Stimulated activated CD4-positive, alpha-beta T cell treated with anti-CD3 and anti-CD28 coated beads, Interleukin-15, amount 100 ng/mL, for 24 hours (primary cell): ENCODE measurements at places on chromosomes 5 and 9.

DNA sequence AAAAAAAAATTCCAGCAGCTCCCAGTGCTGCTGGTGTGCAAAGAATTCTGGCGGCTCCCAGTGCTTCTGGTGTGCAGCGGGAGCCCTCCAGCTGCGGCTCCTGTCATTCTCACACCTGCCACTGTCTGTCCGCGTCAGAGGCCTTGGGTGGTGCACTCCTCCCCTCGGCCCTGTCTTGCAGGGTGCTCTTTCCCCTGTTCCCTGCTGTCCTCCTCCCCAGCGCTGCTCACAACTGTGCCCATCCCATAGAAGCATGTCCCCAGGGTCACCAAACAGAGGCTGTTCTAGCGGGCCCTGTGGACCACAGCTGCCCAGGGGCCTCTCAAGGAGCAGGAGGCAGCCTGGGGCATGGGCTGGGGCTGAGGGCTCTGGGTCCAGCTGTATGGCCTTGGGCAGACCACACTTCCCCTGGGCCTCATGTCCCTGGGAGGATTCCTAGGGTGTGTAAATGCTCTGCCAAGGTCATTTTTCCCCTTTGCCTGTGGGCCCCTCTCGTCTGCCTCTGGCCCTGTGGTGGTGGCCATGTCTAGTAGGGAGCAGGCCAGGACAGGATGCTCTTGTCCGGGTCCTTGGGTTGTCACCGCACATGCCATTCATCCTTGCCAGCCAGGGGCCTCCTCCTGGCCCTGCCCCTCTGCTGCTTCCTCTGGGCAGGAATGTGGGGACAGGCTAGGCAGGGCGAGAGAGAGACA is 68.2 kb downstream of the PHF2 start:
- DNase-seq: peak; percentile 0

- DNase-seq: no peak
These were observed 43.2 kb upstream of the ANKH start for GRCh38 chr5:14914623-14915260.

GRCh38 chr9:93960221-93960970 is 5.2 kb upstream of the BARX1 start:
- no peak for DNase-seq

DNA sequence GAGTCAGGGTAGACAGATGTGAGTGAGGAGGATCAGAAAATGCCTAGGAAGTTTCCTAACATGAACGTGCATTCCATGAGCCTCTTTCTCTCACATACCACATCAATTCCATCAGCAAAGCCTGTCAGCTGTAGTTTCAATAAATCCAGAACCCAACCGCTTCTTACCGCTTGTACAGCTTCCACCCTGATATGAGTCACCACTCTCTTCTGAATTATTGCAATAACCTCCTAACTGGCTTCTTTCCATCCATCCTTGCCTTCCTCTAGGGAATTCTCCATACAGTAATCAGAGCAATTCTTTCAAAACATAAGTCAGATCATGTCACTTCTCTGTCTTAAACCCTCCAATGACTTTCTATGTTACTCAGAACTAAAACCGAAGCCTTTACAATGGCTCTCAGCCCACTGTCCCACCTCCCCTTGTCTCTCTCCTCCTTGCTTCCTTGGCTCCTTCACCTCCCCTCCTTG is 8.1 kb upstream of the RAD23B start:
- DNase-seq: no peak

- DNase-seq: no peak
These were observed 8.0 kb downstream of the EBF1 start for GRCh38 chr5:159091596-159092331.

- no peak for DNase-seq
These were observed 4.3 kb upstream of the IL13 start for GRCh38 chr5:132653716-132654115.

- peak; percentile 43 for DNase-seq
These were observed 381.8 kb downstream of the ADGRV1 start for GRCh38 chr5:90940227-90940995.

DNA sequence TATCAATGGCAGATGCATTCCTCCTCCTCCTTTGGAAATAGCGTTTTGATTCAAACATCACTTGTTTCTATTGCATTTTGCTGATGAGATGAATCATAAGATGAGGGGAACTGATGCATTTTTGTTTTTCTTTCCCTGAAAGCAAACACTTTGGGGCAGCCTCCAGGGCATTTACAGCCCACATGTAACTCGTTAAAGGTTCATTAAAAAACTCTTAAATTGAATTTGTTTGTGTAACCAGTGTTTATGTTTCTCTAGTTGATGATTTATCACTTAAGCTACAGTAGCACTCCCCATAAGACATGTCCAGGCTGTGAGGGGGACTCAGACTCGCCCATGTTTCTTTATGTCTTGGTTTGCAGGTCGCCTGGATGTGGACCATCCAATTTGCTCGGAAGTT is 246.1 kb upstream of the ANKH start:
- DNase-seq: no peak
